ENCODE measurements at places on chromosomes 2 and 18. TPM values are rescaled to one million over a fixed set of nuclear protein-coding genes. Genes with fewer than 3 reads are reported as not detected.

The CCL20 gene
- not detected for total RNA-seq

The FSHR gene
- total RNA-seq = not detected

The LBX2 gene
- total RNA-seq = not detected

The CRYGC gene
- total RNA-seq = not detected

The WDR7 gene
- 87.1 TPM for total RNA-seq

The NPAS2 gene
- total RNA-seq = 1.3 TPM

The ASTL gene
- total RNA-seq = not detected

The SP140 gene
- total RNA-seq = 1.6 TPM

The ABCG8 gene
- total RNA-seq = 0.27 TPM

The MYOM1 gene
- 3.7 TPM for total RNA-seq

The NEB gene
- total RNA-seq = 3.9 TPM

The PPM1B gene
- 81.0 TPM for total RNA-seq

The PSME4 gene
- total RNA-seq = 48.5 TPM

The PAIP2B gene
- total RNA-seq = 17.3 TPM

The FIGN gene
- 22.1 TPM for total RNA-seq

The PDCD1 gene
- not detected for total RNA-seq

The LRRTM4 gene
- 66.0 TPM for total RNA-seq

The CABYR gene
- total RNA-seq = 21.6 TPM

The TGFA gene
- total RNA-seq = 11.2 TPM

The EFR3B gene
- 31.9 TPM for total RNA-seq

The IL1F10 gene
- total RNA-seq = not detected

The CD207 gene
- not detected for total RNA-seq

The FBXO41 gene
- total RNA-seq = 17.1 TPM

The APOB gene
- total RNA-seq = 1.1 TPM

The CHMP1B gene
- 32.2 TPM for total RNA-seq

The FAM237A gene
- total RNA-seq = not detected

The IL1RL2 gene
- 0.73 TPM for total RNA-seq

The CFAP65 gene
- total RNA-seq = 1.00 TPM

The NIF3L1 gene
- total RNA-seq = 34.1 TPM

The ZNF516 gene
- 27.5 TPM for total RNA-seq

The CCDC68 gene
- total RNA-seq = 0.82 TPM

The HOXD12 gene
- total RNA-seq = not detected

The KCNJ3 gene
- total RNA-seq = 16.2 TPM

The SH3RF3 gene
- 3.5 TPM for total RNA-seq

The ANKRD62 gene
- total RNA-seq = 0.18 TPM

The ACKR3 gene
- 10.3 TPM for total RNA-seq

The CYRIA gene
- 28.2 TPM for total RNA-seq

The IL36RN gene
- not detected for total RNA-seq

The CCDC85A gene
- total RNA-seq = 25.3 TPM

The MARS2 gene
- 11.3 TPM for total RNA-seq

The DTNA gene
- total RNA-seq = 86.1 TPM

The BCL11A gene
- 128 TPM for total RNA-seq

All from cerebellum (tissue), 4 donors.